Posterior vena cava (tissue), 2 donors: ENCODE measurements at places on chromosomes 16 and 17. TPM values are rescaled to one million over a fixed set of nuclear protein-coding genes. Genes with fewer than 3 reads are reported as not detected.

The ZG16 gene
- total RNA-seq = not detected

DNA sequence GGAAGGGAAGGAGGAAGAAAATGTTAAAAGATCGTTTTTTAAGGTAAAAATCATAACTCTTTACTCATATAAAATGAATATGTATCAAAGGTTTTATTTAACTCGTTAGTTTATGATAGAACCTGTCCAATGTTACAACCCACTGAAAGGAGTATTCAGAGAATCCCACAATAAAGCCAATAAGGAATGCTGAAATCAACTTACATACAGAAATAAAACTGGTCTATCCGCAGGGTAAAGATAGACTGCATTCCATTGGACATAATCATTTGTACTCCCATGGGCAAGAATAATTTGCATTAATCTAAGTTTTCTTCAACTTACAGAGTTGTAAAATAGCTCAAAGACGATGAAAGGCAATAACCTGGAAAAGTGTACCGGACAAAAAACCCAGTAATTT is 17.9 kb upstream of the BEAN1 start:
- no peak for DNase-seq

The FLII gene
- 275 TPM for total RNA-seq

DNA sequence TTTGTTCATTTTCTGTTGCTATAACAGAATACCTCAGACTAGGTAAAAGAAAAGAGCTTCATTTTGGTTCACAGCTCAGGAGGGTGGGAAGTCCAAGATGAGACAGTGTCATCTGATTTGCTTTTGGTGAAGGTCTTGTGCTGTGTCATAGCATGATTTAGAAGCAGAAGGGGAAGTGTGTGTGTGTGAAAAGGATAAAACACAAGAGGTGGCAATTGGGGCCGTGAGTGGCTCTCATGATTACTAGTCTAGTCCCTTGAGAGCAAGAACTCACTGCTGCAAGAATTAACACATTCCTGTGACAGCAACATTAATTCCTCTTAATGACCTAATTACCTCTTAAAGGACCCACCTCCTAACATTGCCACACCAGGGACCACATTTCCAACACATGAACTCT is 8.3 kb downstream of the SLC35G3 start:
- DNase-seq = no peak

The BAHCC1 gene
- total RNA-seq = 17.3 TPM

GRCh38 chr16:77869997-77870813 is 81.8 kb downstream of the VAT1L start:
- no peak for DNase-seq

The SLC38A8 gene
- total RNA-seq = not detected

- peak; percentile 83 for DNase-seq
These were observed 576 bp downstream of the EPOP start for GRCh38 chr17:38674014-38674748.

The IRX5 gene
- 1.1 TPM for total RNA-seq

DNA sequence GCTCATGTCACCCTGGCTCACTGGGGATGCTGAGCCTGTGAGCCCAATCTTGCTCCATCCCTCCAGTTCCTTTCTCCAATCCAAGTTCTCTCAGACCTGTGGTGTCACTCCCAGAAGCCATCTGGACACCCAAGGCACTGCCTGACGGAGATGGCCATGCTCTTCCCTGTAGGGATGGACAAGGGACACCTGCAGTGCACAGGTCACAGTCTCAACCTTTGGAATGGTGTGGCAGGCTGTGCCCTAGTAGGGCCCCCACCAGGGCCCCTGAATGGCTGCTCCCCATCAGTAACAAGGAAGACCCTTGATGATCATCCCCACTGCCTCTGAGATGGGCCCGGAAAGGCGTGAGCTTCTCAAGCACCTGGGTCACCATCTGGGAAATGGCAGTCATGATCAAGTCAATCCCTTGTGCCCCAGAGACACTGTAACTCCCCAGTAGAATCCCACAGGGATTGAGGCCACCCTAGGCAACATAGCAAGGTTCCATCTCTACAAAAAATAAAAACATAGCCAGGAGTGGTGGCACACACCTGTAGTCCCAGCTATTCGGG is 822.5 kb downstream of the KCNJ18 start:
- DNase-seq = no peak

GRCh38 chr17:35766903-35767510 is 6.3 kb downstream of the C17orf50 start:
- DNase-seq = no peak

The OTOA gene
- 0.32 TPM for total RNA-seq
